ENCODE measurements at places on chromosomes 1 and 21. TPM values are rescaled to one million over a fixed set of nuclear protein-coding genes. Genes with fewer than 3 reads are reported as not detected.
A peak's percentile ranks its signal among the peaks of the same experiment; 100 is the strongest.

DNA sequence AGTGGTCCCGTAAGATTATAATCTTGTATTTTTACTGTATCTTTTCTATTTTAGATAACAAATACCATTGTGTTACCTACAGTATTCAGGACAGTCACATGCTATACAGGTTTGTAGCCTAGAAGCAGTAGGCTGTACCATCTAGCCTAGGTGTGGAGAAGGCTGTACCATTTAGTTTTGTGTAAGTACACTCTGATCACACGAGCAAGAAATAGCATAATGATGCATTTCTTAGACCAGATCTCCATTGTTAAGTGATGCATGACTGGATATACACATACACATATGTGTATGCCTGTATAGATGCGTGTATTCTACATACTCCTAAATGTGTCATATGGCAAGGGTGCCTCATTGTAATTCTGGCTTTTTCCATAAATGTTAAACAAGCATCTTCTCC is 33.9 kb downstream of the GALNT2 start:
- H3K27me3 ChIP-seq = no peaks in the 10 kb centered on the region
- no peak for DNase-seq
- peaks cover 37% of the 10 kb centered on the region for H3K4me1 ChIP-seq
- no peak overlapping the region for H3K27ac ChIP-seq
- no peak overlapping the region for H3K4me3 ChIP-seq
- H3K36me3 ChIP-seq = peaks cover 3% of the 10 kb centered on the region

DNA sequence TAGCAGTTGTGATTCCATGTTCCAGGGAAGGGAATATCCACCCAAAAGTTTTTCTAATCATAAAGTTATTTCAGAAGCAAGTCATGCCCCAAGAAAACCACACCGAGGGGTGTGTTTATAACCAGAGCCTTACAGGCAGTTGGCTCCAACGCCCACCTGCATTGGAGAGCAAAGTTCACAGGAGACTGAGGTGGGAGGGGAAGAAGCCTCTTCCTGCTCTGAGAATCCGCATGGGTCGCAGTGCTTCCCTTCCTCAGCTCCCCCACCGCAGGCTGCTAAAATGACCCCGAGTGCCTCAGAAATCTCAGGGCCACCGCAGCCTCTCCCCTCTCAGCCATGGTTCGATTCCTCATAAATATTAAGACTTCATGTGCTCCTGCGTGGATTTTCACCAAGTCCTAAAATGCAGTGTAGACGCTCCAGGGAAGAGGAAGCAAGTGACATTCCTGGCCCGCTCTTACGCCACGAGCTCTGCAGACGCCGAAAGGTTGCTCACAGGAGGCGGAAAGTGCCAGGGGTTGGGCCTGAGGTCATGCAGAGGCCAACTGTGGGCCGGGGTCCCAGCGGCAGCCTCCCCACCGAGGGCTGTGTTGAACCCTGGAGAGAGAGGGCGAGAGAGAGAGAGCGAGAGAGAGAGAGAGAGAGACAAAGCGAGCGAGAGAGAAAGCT is 13.4 kb upstream of the SPSB1 start:
- no peak for DNase-seq
- peaks cover 4% of the 10 kb centered on the region for H3K36me3 ChIP-seq
- H3K4me3 ChIP-seq = no peak overlapping the region
- H3K27me3 ChIP-seq = peaks cover 9% of the 10 kb centered on the region

DNA sequence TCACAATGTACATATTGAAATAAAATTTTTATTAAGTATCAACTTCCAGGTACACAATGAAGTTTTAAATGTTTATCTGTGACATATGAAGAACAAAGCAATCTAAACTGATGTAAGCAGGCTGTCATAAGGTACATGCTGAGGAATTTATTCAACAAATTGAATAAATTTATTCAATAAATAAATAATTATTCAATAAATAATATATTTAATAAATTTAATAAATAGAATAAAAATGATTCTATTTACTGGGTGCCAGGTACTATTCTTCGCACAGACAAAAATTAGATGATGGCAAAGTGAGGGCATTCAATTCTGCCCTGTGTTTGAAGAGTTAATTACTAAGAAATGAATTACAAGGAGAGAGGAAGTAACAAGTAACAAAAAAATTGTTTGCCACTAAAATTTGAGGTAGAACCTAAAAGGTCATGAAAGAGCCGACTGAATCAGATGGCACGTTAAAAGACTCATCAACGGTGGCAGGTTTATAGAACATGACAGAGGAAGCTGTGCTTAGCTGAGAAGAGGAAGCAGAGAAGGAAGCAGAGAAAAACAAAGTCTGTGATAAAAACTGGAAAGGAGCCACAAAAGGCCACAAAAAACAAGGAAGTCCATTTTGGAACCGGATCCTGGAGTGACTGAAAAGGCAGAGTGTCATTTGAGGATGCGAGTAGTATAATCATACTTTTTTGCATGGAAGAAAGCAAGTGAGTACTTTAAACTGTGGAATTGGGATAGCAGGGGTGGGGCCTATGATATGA is 2.2 kb upstream of the USP24 start:
- H3K4me3 ChIP-seq = peak overlapping the region; percentile 5
- H3K27ac ChIP-seq = peak overlapping the region; percentile 62
- DNase-seq = peak; percentile 38
- H3K4me1 ChIP-seq = peaks cover 40% of the 10 kb centered on the region
- no peaks in the 10 kb centered on the region for H3K27me3 ChIP-seq
- peaks cover 10% of the 10 kb centered on the region for H3K36me3 ChIP-seq

- H3K27ac ChIP-seq = no peak overlapping the region
- no peaks in the 10 kb centered on the region for H3K36me3 ChIP-seq
- no peaks in the 10 kb centered on the region for H3K27me3 ChIP-seq
- DNase-seq = no peak
- no peak overlapping the region for H3K4me3 ChIP-seq
Observed at GRCh38 chr1:36988321-36988720, 46.0 kb downstream of the GRIK3 start.

GRCh38 chr1:234373959-234374254 is 651 bp downstream of the COA6 start:
- no peak for DNase-seq
- no peaks in the 10 kb centered on the region for H3K27me3 ChIP-seq
- H3K27ac ChIP-seq = peak overlapping the region; percentile 100
- peaks cover 37% of the 10 kb centered on the region for H3K4me1 ChIP-seq
- peaks cover 42% of the 10 kb centered on the region for H3K36me3 ChIP-seq
- H3K4me3 ChIP-seq = peak overlapping the region; percentile 97

The AIRE gene
- not detected for total RNA-seq

The FCGR3A gene
- total RNA-seq = 0.52 TPM

DNA sequence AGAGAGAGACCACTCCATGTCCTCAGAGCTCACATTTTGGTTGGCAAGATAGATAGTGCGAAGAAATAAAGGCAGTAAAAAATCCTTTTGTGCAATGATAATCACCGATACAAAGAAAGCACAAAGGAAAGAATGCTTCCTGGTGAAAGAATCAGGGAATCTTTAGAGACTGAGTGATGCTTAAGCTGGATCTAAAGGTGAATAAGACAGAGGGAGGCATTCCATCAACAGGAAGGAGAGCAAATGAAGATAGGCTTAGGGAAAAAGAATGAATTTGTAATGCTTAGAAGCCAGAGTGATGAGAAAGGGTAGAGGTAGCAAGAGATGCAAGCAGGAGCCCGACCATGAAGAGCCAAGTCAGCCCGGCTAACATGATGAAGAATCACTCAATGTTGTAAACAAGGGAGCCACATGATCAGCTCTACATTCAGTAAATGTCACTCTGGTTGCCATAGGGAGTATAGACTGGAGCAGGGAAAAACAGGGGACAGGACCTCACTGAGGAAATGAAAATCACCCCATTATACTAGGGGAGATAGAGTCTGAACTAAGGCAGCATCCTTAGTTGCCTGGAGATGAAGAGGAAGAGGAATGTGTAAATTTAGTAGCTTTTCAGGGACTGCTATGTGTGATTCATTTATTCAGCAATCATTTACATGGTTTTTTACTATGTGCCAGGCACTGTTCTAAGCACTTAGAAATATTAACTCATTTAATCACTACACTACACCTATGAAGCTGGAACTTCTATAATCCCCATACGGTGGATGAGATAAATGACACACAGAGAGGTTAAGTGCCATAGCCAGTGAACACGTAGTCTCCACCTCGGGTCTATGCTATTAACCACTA is 402.6 kb upstream of the NFIA start:
- DNase-seq = no peak
- H3K4me3 ChIP-seq = no peak overlapping the region
- no peaks in the 10 kb centered on the region for H3K4me1 ChIP-seq

DNA sequence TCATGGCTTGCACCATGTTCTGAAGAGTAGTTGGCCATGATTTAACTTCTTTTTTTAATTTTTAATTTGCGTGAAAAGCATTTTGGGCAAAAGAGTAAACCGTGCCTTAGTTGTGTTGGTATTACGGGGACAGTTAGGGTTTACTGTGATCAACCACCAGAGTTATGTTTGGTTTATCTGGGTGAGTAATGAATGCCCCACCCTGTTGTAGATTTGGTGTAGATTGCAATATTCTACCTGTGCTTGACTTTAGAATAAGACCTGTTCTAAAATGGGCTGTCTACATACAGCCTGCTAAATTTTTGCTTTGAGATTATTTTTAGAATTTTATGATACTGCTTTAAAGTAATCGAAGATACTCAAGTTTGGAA is 1.4 kb downstream of the USP25 start:
- H3K27ac ChIP-seq = peak overlapping the region; percentile 94
- DNase-seq = no peak
- peaks cover 9% of the 10 kb centered on the region for H3K36me3 ChIP-seq
- H3K4me3 ChIP-seq = peak overlapping the region; percentile 89
- H3K4me1 ChIP-seq = peaks cover 35% of the 10 kb centered on the region
- H3K27me3 ChIP-seq = peaks cover 9% of the 10 kb centered on the region

DNA sequence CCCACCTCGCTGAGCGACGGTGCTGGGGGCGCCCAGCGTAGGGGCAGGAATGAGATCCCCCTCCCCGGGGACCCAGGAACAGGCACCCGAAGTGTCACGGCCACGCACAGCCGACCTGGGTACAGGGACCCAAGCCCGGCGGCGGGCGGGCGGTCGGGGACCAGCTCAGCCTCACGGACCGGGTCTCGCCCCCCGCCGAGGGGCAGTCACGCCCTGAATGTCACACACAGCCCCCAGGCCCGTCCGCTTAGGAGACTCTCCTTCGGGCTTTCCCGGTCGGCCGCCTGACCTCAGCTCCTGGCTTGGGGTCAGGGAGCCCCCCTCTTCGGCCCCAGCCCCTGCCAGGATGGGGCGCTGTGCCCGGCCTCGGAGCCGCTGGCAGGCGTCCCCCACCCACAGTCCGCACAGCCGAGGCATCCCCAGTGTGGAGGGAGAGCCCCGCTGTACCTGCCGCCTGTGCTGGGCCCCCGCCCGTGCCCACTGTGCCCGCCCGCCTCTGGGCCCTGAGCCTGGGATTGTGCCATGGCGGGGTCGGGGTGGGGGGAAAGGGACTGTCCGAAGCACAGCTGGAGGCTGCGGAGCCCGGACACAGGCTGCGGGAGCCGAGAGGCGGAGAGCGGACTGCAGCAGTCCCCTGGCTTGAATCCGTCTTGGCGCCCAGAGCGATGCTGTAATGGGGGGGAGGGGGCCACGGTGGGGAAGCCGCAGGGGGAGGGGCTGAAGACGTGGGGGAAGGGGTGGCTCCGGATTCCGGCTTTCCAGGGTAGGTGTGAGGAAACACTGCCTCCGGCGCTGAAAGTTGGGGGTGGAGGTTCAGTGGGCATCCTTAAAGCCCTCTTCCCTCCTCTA is 627 bp upstream of the DLGAP3 start:
- no peak for DNase-seq
- H3K27me3 ChIP-seq = peaks cover 41% of the 10 kb centered on the region
- no peak overlapping the region for H3K27ac ChIP-seq
- peaks cover 5% of the 10 kb centered on the region for H3K4me1 ChIP-seq
- H3K36me3 ChIP-seq = no peaks in the 10 kb centered on the region

GRCh38 chr1:33736496-33736895 is 127.4 kb upstream of the HMGB4 start:
- no peak overlapping the region for H3K27ac ChIP-seq
- DNase-seq = no peak
- H3K4me3 ChIP-seq = no peak overlapping the region

GRCh38 chr1:21270086-21270689 is 20.1 kb downstream of the ECE1 start:
- peak; percentile 85 for DNase-seq
- peaks cover 14% of the 10 kb centered on the region for H3K4me1 ChIP-seq
- no peaks in the 10 kb centered on the region for H3K27me3 ChIP-seq
- peaks cover 56% of the 10 kb centered on the region for H3K36me3 ChIP-seq
- H3K4me3 ChIP-seq = no peak overlapping the region

- no peak overlapping the region for H3K27ac ChIP-seq
- no peak overlapping the region for H3K4me3 ChIP-seq
- DNase-seq = no peak
- no peaks in the 10 kb centered on the region for H3K27me3 ChIP-seq
- peaks cover 68% of the 10 kb centered on the region for H3K36me3 ChIP-seq
Observed at GRCh38 chr1:40411294-40411693, 37.8 kb downstream of the SMAP2 start.

The KLHDC7A gene
- total RNA-seq = not detected

The KCNA10 gene
- total RNA-seq = not detected

- H3K27me3 ChIP-seq = no peaks in the 10 kb centered on the region
- H3K4me1 ChIP-seq = peaks cover 6% of the 10 kb centered on the region
- no peak for DNase-seq
- no peak overlapping the region for H3K4me3 ChIP-seq
- H3K36me3 ChIP-seq = no peaks in the 10 kb centered on the region
Observed at GRCh38 chr1:29567257-29567656, 330.9 kb downstream of the PTPRU start.

The LGR6 gene
- not detected for total RNA-seq

- H3K4me1 ChIP-seq = peaks cover 32% of the 10 kb centered on the region
- DNase-seq = no peak
- no peaks in the 10 kb centered on the region for H3K27me3 ChIP-seq
- peaks cover 34% of the 10 kb centered on the region for H3K36me3 ChIP-seq
- H3K27ac ChIP-seq = no peak overlapping the region
Observed at GRCh38 chr1:21160263-21160796, 16.4 kb downstream of the EIF4G3 start.

The SPRR5 gene
- not detected for total RNA-seq

DNA sequence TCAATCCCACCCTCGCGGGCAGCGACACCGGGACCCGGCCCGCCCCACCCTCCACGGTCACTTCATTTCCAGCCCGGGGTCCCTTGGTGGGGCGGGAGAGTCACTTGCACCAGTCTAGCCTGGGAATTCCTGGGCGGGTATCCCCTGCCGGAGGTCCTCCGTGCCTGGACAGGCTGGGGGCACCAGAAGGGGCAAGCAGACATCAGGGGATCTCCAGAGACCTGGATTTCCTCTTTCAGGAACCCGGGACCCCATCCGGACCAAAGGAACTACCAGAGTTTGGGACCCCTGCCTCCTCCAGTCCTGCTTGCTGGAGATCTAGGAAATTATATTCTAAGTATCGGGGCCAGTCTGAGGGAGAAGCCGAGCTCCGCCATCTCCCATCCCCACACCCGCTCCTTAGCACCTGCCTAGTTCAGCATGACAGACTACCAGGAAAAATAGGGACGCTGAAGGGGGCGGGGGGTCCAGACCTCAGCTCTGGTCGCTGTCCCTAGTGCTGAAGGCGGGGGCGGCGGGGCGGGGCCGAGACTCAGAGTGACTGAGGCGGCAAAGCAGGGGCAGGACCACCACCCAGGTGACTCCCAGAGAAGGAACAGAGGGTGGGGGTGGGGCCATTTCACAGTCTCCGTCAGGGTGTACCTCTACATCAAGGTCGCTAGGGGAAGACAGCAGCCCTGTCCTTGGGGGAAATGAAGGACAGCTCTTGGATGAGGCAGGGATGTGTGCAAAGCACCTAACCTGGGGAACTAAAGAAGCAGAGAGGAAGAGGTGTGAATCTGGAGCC is 832 bp downstream of the HCN3 start:
- peak; percentile 79 for DNase-seq
- H3K36me3 ChIP-seq = no peaks in the 10 kb centered on the region
- H3K4me3 ChIP-seq = peak overlapping the region; percentile 67
- no peaks in the 10 kb centered on the region for H3K27me3 ChIP-seq

GRCh38 chr1:112054510-112054909 is 65.0 kb upstream of the KCND3 start:
- no peak for DNase-seq
- no peak overlapping the region for H3K4me3 ChIP-seq
- no peaks in the 10 kb centered on the region for H3K4me1 ChIP-seq
- peaks cover 4% of the 10 kb centered on the region for H3K27me3 ChIP-seq
